ENCODE measurements at places on chromosomes 2 and 18.

DNA sequence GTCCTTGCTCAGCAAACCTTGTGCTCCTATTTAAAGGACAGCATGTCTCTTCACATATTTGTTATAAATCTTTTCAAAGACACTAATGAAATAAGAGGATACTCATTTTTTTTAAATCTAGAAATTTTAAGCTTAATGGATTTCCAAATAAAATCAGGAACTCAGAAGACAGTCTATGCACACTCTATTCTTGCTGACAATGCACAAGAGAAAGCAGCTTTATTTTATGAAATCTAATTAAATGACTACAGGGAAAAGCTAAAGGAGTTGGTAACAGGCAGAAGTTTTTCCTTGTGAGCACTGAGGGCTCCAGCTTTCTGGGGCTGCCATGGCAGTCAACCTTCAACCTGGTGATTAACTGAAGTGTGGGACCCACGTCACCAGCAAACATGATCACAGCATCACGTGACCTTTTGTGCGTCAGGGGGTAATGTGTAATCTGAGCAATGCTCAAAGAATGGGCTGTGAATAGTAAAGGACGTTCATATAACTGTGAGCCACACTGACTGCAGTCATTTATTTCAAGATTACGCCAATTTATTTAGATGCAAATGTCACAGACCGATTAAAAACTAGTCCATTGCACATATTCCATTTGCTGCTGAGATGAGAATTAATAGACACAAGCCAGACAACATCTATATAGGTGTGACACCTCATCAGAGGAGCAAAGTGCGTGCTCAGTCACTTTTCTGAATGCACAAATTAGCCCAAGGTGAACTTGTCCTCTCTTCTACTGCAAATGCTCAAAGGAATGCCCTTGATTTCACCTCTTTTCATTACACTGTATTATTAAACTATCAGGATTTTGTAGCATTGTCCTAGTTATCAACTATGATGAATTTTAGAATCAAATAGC, 11.6 kb upstream of the DNER start:
- DNase-seq = no peak

- DNase-seq = no peak
Measured at GRCh38 chr2:119253760-119254600, 30.3 kb downstream of the STEAP3 start.

- no peak for DNase-seq
Measured at GRCh38 chr2:134277223-134277622, 23.4 kb downstream of the MGAT5 start.

- DNase-seq = no peak
Measured at GRCh38 chr2:28370354-28370753, 22.3 kb upstream of the FOSL2 start.

DNA sequence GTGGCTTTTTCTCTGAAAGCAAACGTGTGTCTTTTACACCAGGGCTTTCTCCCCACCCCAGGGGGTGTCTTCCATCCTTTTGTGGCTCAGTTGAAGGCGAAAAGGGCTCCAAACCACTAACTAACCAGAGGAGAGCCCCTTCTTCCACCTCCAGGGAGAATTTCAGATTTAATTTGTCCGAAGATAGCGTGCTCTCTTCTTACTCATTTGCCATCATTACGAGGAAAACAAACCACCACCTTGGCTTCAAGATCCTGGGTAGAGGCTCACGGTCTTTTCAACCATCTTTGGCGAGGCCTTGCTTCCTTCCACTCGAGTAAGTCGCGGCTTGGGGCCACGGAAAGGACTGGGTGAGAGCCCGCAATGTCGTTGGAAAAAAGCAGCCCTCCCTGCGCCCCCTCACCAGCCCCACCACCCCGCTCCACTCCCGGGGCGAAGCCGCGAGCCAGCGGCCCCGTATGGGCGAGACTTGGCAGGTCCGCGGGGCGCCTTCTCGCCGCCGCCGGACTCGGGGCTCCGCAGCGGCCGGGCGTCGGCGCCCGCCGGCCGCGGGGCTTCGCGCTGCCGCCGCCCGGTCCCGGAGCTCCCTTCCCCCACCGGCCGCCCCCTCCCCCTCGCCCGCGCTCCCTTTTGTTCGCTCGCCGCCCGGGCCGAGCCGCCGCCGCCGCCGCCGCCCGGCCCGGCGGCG, 1.7 kb upstream of the ZNF532 start:
- DNase-seq = peak; percentile 23

- DNase-seq = peak; percentile 76
Measured at GRCh38 chr2:42493468-42494354, at the start of gene KCNG3. Gene KCNG3 (minus strand): TSS chr2:42493982. CDS start chr2:42493501, 481 bp downstream.

GRCh38 chr2:150327564-150328489, 159.6 kb downstream of the RND3 start:
- DNase-seq = no peak

GRCh38 chr2:197297772-197298318, 12.7 kb downstream of the ANKRD44 start:
- no peak for DNase-seq

DNA sequence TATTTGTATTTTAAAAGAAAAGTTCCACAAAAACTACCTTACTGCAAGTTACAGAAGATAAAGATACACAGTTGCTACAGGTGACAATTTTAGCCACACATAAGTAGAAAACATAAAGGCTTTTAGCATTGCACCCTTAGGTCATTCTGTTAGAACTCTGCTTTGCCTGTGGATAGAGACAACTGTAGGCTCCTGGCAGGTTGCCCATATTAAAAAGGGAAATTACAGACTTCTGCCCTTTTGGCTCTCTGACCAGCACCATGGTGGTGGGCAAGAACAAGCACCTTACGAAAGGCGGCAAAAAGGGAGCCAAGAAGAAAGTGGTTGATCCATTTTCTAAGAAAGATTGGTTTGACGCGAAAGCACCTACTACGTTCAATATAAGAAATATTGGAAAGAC, 223.3 kb downstream of the MC4R start:
- no peak for DNase-seq

DNA sequence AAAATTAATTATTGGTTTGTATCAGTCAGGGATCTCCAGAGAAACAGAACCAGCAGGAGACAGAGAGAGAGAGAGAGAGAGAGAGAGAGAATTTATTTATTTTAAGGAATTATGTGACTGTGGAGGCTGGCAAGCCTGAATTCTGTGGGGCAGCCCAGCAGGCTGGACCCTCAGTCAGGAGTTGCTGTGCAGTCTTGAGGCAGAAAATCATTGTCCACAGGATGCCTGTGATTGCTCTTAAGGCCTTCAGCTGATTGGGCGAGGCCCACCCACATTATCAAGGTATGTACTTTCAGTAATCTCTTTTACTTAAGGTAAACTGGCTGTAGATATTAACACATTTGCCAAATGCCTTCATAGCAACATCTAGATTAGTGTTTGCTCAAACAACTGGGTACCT, 155.3 kb downstream of the SEPTIN10 start:
- DNase-seq = no peak

DNA sequence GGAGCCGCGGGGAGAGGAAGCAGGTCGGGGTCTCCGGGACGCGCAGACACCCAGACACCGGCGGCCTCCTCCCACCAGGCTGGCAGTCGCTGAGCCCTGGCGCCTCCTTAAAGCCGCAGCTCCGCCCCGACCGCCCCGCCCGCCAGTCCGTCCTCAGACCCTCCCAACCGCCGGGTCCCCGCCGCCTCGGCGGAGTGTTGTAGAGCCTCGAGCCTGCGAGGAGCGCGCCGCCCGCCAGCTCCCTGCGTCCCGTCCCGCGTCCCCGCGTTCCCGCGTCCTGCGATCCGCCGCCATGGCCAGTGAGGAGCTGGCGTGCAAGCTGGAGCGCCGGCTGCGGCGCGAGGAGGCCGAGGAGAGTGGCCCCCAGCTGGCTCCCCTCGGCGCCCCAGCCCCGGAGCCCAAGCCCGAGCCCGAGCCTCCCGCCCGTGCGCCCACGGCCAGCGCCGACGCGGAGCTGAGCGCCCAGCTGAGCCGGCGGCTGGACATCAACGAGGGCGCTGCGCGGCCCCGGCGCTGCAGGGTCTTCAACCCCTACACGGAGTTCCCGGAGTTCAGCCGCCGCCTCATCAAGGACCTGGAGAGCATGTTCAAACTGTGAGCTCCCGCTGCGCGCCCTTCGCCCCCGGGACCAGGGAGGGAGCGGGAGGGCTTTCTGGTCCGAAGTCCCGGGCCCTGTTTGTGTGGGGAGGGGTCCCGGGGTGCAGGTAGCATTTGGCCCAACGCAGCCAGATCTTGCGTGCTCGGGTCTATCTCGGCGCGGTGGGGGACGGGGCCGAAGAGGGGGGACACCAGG, at the start of gene EFHD1:
Gene EFHD1 (plus strand): TSS at position 192 of the 793 bp plus-strand sequence. CDS start 101 bp downstream, at position 293.
- DNase-seq = peak; percentile 64

DNA sequence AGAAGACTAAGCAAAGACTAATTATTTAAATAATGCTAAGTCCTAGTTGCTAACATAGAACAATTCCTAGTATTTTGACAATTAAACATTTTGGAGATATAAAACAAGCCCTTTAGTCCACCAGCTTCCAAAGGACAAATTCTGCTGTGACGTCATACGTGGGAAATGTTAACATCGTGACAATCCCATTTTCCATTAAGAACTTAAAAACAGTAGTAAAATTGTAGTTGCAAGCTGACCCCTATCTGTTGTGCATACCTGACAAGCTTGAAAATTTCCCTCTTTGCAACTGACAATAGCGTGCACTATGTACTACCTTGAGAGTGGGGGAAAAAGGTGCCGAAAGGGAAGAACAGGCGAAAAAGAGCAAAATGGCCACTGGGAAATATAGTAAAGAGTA, 279.8 kb downstream of the ZNF521 start:
- DNase-seq = no peak

GRCh38 chr2:138665937-138666336, 114.3 kb downstream of the NXPH2 start:
- DNase-seq = no peak

GRCh38 chr2:42321452-42322064, 39.5 kb downstream of the COX7A2L start:
- DNase-seq = no peak

DNA sequence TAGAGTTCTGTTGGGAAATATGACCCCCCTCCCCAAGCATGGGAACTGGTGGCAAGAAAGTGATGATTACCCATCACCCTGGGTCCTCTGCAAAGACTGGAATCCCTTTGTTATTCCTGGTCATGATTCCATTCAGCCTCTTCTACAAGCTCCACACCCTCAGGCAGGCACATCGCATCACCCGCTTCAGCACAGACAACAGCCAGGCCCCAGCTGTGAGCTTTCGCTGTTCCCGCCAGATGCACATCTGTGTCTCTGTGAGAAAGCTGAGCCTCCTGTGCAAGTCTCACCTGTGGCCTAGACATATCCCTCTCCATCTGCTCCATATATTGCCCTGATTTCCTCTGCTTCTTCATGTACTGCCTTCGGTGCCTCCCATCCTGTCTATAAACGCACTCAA, 368.0 kb upstream of the RAB6C start:
- DNase-seq = no peak

GRCh38 chr2:73112026-73112912, 479 bp downstream of the RAB11FIP5 start:
- DNase-seq = peak; percentile 39

DNA sequence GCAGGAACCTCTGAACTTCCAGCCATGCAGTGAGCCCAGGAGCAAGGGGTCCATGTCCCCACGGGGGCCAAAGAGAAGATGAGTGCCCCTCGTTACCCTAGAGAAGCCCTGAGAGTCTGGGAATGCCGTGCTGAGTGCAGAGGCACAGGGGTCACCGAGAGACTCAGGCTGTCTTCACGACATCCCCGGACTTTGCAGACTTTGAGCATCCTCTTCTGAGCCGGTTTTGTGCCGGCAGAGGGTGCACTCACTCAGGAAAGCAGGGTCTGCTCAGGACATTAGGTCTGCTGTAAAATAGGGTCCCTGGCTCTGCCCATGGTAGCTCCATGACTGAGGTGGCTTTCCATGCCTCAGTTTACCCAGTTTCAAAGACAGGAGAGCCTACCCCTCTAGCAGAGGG, 71.0 kb downstream of the GALNT14 start:
- DNase-seq = no peak

DNA sequence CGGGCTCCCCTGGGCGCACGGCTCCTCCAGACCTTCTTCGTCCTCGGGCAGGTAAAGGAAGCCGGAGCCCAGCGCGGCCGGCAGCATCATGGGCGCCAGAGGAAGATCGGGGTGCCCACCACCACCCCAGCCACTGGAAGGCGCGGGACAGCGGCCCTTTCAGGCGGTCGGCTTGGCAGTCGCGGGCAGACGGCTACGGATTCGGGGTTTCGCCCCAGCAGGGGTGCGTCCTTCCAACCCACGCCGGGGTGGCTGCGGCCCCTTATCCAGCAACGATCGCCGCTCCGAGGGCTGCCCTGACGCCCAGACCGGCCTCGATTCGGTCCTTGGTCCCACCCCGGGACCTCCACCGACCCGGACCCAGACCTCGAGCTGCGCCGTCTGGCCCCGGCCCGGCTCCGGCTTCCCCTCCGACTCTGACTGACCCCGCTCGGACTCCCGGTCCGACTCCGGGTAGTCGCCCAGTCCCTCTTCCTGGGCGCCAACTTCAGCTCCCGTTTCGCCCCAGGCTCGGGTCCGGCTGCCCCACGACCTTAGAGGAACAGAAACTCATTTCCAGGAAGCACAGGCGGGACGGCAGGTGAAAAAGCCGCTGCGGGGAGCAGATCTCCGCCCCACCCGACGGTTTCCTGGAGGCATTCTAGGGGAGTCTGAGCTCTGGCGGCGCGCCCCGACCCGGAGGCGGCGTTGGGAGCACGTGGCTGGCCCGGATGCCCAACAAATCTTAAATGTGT, 30.2 kb upstream of the SSB start:
- DNase-seq = peak; percentile 46

GRCh38 chr2:1222056-1222455, 191.2 kb upstream of the TPO start:
- DNase-seq = no peak

GRCh38 chr2:47226132-47226922, 71.2 kb upstream of the STPG4 start:
- DNase-seq = no peak

DNA sequence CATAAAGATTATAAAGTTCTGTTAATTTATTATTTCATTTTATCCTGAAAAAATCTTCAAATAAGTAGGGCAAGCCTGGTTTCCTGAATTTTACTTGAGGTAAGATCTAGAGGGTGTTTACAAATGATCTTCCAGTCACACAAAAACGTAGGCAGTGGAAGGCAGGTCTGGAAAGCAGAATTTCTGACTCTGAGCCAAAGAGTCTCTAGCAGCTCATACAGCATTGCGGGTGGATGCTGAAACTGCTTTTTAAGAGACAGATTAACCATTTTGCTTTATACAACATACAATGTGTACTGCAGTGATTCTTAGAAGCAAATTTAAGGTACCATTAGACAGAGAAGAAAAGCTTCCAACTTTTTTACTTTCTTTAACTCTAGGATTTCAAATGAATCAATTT, 117.0 kb downstream of the FTCDNL1 start:
- DNase-seq = no peak

DNA sequence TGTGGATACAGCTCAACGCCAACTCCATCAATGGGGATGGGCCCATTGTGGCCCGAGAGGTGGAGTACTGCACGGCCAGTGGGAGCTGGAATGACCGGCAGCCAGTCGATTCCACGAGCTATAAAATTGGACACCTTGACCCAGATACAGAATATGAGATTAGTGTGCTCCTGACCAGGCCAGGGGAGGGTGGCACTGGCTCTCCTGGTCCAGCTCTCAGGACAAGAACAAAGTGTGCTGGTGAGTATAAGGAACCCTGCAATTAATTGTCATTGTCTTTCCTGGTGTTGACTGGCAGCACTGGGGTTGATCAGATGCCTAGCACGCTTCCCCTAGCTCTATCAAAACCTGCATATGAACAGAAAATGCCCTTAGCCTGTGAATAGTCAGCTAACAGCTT, 388.1 kb downstream of the PTPRM start:
- no peak for DNase-seq
